ENCODE measurements at places on chromosomes 1 and 21. TPM values are rescaled to one million over a fixed set of nuclear protein-coding genes. Genes with fewer than 3 reads are reported as not detected.

RSPH1 gene
- total RNA-seq = 0.51 TPM

EXTL1 gene
- 0.09 TPM for total RNA-seq

DNA sequence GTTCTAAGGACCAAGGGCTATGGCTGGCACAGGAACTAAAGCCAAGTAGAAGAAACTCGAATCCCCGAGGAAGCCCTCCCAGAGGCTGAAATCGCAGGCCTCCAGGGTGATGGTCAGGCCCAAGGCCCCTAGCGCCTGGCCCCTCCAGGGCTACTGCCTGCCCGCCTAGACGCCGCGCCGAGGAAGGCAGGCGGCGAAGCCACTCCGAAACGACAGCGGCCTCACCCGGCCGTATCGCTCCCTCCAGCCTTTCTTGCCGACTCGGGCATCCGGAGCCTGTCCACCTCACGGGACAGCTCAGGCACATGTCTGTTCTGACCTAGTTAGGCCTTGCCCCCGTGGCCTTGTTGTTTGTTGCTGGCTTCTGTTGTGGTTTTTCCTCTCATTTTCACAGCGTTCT is 9.7 kb upstream of the LHX8 start:
- no peak for DNase-seq
- no peak overlapping the region for H3K27ac ChIP-seq
- H3K27me3 ChIP-seq = no peaks in the 10 kb centered on the region
- H3K4me1 ChIP-seq = no peaks in the 10 kb centered on the region
- no peak overlapping the region for H3K4me3 ChIP-seq

DNA sequence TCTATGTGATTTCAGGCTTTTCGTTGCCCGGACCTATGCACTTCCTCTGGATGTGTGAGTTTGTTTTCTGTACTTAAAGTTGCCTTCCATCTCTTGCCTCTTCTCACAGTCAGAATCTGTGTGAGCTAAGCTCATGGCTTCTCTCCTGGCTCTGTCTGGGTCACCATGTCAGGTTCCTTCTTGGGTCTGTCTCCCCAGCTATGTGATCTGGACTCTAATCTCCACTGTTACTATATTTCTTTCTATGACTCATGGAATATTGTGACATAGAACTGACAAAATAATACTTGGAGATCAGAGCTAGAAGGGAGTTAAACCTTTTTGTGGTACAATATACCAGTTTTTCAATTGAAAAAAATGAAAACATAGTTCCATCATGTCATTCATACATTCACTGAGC is 172.7 kb upstream of the FGGY start:
- no peak overlapping the region for H3K27ac ChIP-seq
- no peak overlapping the region for H3K4me3 ChIP-seq

GRCh38 chr1:31591425-31592093 is 15.2 kb downstream of the TINAGL1 start:
- H3K36me3 ChIP-seq = no peaks in the 10 kb centered on the region
- H3K27me3 ChIP-seq = no peaks in the 10 kb centered on the region

Data from Caco-2 (cell line).